ENCODE measurements at places on chromosomes 13 and 19.
A peak's percentile ranks its signal among the peaks of the same experiment; 100 is the strongest.

DNA sequence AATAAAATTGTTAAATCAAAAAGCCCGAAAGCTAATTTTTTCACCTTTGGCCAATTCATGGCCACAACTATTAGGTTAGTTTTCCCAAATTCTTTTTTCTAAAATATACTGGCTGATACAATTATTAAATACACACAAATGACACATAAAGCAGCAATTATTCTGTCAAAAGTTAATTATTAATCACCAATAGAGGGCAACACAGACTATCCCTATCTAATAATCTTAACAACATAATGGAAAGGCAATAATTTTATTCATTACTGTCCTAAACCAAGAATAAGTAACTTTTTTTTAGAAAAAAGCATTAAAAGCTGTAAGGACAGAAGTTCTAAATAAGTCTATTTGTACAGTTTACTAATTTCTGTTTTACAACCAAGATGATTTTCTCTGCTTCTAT is 51.7 kb downstream of the KATNAL1 start:
- ATAC-seq, result no peak

DNA sequence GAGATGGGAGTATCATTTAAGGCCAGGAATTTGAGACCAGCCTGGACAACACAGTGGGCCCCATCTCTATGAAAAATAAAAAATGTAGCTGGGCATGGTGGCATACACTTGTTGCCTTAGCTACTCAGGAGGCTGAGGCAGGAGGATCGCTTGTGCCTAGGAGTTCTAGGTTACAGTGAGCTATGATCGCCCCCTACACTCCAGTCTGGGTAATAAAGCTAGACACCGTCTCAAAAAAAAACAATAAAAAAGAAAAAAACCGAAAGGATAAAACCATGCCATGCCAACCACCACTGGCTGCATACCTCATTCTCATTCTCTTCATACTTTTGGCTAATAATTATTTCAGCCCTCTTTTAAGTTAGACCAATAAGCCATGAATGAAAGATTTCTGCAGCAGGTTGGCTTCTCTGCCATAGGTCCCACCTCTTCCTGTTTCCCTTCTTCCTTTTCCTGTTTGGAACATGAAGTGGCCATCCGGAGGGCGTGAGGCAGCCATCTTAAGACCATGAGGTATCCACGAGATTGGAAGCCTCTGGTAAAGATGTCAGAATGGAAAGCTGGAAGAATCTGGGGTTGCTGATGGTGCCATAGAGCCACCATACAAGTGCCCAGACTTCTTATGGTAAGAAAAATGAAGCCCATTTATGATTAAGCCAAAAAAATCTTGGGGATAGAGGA is 171.3 kb downstream of the CACNA1A start:
- ATAC-seq, result no peak

GRCh38 chr13:30615866-30616541 is 1.7 kb upstream of the USPL1 start:
- ATAC-seq, result no peak

GRCh38 chr13:97979051-97979450 is 25.6 kb downstream of the IPO5 start:
- no peak for ATAC-seq

GRCh38 chr13:25214491-25215252 is 42.6 kb upstream of the AMER2 start:
- ATAC-seq, result no peak

- ATAC-seq, result no peak
These were observed 52.6 kb upstream of the URAD start for GRCh38 chr13:28041031-28041461.

DNA sequence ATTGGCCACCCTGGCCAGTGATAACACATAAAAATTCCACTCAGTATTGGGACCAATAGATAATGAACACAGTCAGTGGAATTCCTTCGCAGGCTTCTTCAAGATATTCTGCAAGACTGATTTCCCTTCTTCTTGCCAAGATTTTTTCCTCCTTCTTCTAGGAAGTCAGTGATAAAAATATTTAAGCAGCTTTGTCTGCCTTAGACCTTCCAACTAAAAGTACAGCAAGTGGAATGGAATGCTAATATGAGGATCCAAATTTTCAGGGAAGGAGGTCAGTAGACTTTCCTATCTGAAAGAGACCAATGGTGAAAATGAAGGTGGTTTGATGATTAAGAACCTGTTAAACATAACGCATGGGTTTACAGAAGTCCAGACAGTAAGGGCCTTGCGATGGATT is 9.6 kb downstream of the STARD13 start:
- no peak for ATAC-seq

DNA sequence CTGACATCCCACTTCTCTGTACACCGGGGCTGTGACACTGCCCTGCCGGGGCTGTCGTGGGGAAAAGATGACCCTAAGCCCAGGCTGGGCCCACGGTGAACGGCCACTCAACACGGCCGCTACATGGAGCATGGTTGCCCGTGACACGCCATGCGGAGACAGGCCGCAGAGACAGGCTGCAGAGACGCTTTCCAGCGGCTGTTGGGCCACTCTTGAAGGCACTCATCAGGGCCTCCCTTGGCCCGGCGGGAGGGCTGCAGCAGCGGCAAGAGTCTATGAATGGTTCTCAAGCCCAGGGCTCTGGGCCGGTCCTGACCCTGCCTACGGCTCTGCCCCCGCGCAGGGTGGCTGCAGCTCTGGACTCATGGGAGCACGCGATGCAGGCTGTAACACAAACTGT is 22.1 kb downstream of the ADPRHL1 start:
- ATAC-seq, result no peak

GRCh38 chr19:30391554-30392551 is 19.7 kb downstream of the ZNF536 start:
- no peak for ATAC-seq

DNA sequence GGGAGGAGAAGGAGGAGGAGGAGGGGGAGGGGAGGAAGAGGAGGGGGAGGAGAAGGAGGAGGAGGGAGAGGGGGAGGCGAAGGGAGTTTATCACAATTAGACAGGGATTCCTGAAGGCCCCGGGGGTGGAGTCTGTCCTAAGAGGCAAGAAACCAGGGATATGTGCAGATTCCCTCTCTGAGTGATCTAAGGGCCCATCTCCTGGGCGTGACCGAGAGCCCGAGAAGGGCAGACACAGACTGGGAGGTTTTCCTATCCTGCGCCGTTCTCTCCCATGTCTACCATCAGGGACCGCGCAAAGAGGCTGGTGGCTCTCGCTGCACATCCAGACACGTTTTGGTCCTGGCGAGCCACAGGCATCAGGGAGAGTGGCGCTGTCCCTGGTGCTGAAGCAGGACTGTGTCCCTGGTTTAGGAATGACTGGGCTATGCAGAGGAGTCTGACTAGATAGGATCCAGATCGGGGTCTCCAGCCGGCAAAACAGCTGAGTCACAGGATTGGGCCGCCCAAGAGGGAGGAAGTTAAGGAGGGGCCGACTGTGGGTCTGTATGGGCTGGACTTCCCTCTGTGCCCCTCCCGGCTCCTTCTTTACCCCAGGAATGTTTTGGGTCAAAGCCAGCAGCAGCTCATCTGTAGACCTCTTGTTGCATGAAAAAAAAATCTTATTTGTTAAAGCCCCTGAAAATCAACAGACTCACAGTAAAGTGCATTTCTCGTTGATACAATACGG is 17.9 kb upstream of the ZNF175 start:
- no peak for ATAC-seq

- ATAC-seq, result no peak
These were observed 23.3 kb downstream of the MIPEP start for GRCh38 chr13:23865906-23866305.

GRCh38 chr19:9070066-9070465 is 16.8 kb upstream of the OR1M1 start:
- no peak for ATAC-seq

GRCh38 chr19:35000647-35001501 is 751 bp downstream of the GRAMD1A start:
- ATAC-seq, result peak; percentile 17

- ATAC-seq, result peak; percentile 66
These were observed 15.1 kb upstream of the CEACAM4 start for GRCh38 chr19:41641879-41642485.

GRCh38 chr13:21011378-21011777 is 50.0 kb downstream of the LATS2 start:
- no peak for ATAC-seq

DNA sequence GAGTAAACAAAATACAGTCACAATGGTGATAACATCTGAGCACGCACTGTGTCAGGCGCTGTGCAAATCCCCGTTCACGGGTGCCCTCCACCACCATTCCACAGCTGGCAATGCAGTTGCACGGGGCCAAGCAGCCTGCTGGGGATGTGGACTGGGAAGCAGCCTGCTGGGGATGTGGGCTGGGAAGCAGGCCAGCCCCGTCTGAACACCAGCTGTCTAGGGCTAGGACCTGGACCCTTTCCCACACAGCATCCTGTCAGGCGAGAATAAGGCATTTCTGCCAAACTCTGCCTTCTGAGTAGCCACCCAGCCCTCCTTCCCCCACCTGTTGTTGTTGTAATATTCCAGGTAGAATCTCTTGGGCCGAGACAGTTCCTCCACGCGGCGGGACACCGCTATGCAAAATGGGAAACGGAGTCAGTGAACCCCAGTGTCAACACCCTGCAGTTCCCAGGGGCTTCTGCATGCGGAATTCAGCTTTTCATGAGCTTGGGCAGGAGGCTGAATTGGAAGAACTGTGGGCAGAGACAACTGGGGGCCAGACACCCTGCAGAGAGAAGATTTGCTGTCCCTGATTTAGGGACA is 27.8 kb upstream of the MIER2 start:
- ATAC-seq, result no peak

GRCh38 chr19:56919308-56919995 is 78.9 kb upstream of the PEG3 start:
- ATAC-seq, result no peak

GRCh38 chr19:11460207-11460606 is 20.6 kb downstream of the ELAVL3 start:
- ATAC-seq, result no peak

- no peak for ATAC-seq
These were observed 808.6 kb upstream of the ARGLU1 start for GRCh38 chr13:107376341-107377125.

DNA sequence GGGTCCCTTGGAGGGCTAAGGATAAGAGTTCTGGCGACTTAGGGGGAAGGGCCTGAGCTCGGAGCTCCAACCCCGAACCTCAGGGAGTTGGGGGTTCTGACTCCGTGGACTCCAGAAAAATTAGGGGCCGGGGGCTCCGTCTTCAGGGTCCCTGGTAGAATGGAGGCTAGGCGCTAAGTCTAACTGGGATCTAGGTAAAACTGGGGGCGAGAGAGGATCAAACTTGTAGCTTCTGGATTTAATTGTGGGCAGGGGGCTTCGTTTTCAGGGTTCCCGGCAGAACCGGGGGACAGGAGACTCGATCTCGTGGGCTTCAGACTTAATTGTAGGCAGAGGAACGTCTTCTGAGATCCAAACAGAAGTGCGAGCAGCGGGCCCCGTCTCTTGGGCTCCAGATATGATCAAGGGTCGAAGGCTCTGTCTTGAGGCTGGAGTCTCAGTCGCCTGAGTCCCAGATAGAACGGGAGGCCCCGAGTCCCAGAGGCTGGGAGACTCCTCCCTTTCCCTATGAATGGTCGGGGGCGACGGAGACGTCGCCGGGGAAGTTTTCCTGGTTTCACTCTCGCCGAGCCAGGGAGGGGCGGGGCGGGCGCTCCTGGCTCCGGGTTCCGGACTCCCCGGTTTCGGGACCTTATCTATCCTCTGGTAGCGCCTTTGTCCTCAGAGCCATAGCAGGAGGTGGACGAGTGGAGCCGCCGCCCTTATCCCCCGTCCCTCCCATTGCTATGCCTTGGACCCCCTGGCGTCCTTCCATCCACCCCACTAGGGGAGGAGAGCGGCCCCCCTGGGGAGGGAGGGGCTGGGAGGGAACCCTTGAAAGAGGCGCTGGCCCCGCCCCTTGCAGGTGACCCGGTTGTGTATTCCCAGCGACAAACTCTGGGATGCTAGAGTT is 1.3 kb downstream of the NECTIN2 start:
- ATAC-seq, result no peak

- no peak for ATAC-seq
These were observed 99.2 kb upstream of the KLF5 start for GRCh38 chr13:72959643-72960042.

- peak; percentile 36 for ATAC-seq
These were observed 11.7 kb downstream of the DACT3 start for GRCh38 chr19:46648961-46649960.

- ATAC-seq, result no peak
These were observed 24.2 kb downstream of the FXYD5 start for GRCh38 chr19:35178701-35179100.

DNA sequence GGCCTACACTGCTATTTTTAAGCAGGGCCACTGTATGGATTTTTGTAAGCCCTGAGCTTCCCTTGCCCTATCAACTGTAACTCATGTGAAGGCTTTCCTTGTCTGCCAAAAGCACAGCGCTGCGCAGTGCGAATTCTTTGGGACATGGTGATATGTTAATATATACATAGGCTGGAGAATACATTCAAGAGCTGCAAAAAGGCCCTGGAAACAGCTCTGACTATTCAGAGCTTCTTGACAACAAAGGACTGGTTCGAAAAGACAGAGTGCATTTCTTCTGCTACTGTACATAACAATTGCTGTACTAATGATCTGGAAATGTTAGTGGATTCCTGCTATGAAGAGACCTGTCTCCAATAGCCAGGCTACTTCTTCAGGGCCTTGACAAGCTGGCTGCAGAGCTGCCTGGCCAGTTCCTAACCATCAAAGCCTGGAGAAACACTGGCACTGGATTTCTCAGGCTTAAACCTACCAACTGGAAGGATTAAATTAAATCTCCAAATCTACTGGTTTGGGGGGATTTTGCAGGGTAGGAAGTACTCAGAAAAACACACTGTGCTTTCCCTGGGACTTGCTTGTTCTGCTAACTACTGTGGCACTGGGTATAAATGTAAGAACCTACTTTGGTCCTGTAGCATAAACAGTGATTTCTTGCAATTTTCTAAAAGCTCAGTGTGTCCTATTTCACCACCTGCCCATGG is 246.9 kb downstream of the DNAJC15 start:
- ATAC-seq, result no peak

DNA sequence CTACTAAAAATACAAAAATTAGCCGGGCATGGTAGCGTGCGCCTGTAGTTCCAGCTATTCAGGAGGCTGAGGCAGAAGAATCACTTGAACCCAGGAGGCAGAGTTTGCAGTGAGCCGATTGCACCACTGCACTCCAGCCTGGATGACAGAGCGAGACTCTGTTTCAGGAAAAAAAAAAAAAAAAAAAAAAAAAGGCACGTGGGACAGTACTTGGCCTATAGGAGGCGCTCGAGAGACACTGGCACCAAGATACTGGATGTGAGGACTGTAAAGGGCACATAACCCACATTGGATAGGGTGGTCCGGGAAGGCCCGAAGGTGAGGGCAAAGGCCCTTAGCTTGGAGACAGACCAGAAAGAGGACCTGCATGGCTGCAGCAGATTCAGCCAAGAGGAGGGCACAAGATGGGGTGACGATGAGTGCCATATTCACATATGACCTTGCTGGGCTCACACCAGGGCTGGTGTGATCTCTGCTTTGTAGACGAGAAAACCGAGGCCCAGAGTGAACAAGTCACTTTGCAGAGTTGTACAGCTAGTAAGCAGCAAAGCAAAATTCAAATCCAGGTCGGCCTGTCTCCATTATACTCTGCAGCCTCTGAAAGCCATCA is 89.4 kb downstream of the DPF1 start:
- no peak for ATAC-seq
